ENCODE measurements at places on chromosomes 4 and X.

- no peak for DNase-seq
Measured at GRCh38 chr4:154005171-154005520, 216.3 kb upstream of the SFRP2 start.

- DNase-seq, result no peak
Measured at GRCh38 chr4:185925910-185926360, 113.9 kb upstream of the SORBS2 start.

DNA sequence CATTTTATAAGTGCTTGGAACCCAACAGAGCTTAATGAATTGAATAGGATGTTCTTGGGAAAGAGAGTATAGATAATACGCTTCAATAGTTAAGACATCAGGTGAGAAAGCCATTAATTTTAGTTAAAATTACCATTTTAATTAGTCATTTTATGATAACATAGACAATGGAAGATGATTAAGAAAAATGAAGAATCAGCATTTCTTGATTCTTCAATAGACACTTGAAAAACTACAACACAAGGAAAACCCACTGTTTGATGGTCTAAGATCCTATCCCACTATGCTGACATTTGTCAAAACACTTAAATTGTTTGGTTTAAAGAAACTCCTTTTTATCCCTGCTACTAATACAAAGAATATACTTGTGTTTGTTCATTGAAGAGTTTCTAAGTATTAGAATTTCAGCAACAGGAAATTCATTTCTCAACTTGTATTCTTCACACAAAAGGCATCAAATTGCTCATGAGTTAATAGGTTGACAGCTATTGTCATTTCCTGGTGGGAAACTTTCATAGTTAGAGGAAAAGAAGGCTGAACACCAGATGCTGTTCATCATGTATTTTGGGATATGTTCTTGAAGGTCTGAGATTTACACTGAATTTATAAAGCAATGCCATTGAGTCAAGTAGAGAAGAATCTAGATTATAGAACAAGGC is 9.6 kb upstream of the CXCL2 start:
- DNase-seq, result no peak

GRCh38 chr4:39924014-39924413 is 53.7 kb downstream of the PDS5A start:
- DNase-seq, result no peak

DNA sequence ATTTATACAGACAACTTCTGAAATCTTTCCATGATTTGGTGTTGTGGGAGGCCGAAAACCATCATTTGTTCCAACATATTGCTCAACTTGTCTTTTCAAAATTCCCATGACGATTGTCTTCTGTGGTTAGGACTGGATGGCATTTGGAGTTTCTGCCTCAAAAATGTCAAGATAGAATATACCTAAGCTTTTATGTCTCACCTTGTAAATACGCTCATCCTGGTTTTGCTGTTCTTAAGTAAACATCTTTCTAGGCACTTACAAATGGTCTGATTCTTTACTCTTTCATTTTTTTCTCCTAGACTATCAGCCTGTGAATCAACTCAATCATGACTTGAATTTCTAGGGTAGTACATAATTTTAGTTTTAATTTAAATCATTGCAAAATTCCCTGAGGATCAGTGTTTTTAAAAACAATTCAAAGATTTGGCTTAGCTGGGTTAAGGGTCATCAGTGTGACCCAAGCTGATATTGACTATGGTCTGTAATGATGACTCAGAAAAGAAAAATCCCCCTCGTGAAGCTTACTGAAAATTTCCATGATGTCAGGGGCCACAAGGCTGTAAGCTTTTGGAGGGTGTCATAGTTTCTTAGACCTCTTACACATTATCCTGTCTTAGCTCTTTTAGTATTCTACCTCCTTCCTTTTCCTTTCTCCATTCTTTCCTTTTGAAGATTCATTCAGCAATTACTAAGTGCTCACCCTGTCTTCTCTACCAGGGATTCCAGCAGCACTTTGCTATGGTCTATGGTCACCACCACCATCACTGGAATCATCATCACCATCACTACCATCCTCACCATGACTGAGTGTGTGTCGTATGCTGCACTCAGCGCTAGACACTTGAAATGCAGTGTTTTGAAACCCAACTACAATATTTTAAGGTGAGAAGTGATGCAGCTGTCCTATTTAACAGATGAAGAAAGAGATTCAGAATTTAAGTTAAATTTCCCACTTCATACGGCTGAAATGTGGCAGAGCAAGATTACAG is 124.4 kb downstream of the CPE start:
- no peak for DNase-seq

DNA sequence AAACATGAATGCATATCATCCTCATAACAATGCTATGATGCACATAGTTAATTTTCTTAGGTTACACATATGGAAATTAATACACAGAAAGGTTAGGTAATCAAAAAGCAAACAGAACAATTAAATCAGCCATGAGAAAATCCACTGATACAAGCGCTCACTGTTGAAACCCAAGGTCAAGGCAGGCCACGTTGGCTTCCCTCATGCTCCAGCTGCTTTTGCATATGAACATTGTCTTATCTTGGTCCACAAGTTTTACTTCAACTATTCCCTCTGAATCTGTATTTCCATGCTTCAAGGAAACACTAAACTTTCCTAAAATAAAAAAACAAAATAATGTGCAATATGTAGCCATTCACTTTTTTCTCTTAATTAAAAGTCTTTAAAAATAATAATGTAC is 34.5 kb upstream of the PLA2G12A start:
- no peak for DNase-seq

DNA sequence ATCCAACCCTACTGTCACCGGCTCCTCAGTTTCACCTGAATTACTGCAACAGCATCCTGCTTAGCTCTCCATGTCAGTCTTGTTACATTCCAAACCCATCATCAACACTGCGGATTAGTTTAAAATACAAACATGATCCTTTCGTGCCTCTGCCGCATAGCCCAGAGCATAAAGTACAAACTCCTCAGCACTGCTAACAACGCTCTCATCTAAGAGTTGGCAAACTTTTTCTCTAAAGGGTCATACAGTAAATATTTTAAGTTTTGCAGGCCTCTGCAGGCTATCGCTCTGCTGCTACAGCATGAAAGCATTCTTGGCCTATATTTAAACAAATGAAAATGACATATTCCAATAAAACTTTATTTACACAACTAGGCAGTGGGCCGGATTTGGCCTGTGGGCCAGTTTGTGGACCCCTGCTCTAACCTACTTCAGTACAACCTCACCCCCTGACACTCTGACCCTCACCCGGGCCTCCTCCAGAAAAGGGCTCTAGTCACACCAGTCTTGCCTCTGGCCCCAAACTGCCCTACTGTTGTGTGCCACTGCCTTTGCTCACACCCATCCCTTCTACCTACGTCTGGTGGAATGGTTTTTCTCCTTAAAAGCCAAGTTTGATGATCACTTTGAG is 7.2 kb downstream of the STX18 start:
- DNase-seq, result no peak

- DNase-seq, result no peak
Measured at GRCh38 chrX:150777328-150777992, 84.3 kb downstream of the MTMR1 start.

- DNase-seq, result no peak
Measured at GRCh38 chr4:54614149-54614548, 43.6 kb upstream of the KIT start.

- DNase-seq, result no peak
Measured at GRCh38 chrX:119942831-119943184, 743 bp downstream of the NKAP start.

GRCh38 chrX:50691820-50692219 is 122.2 kb downstream of the SHROOM4 start:
- no peak for DNase-seq

GRCh38 chr4:57270346-57270745 is 160.2 kb upstream of the IGFBP7 start:
- DNase-seq, result no peak

DNA sequence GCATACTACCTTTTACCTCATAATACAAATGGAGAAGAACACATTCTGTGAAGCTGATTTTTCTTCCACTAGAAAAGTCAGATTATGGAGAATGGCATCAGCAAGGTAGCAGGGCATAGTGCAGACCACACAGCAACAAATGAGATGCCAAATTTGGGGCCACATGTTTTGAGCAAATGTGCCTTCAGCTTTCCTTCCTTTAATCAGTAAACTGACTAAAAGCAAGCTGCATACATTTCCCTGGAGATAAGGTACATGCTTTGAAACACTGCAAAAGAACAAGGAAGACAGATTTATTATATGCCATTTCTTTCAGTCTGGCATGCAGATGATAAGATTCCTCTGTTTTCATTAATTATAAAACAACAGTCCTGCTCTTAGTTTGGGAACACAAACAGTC is 67.1 kb upstream of the GUCY1A1 start:
- no peak for DNase-seq

- DNase-seq, result no peak
Measured at GRCh38 chr4:84494531-84494930, 4.6 kb downstream of the NKX6-1 start.

DNA sequence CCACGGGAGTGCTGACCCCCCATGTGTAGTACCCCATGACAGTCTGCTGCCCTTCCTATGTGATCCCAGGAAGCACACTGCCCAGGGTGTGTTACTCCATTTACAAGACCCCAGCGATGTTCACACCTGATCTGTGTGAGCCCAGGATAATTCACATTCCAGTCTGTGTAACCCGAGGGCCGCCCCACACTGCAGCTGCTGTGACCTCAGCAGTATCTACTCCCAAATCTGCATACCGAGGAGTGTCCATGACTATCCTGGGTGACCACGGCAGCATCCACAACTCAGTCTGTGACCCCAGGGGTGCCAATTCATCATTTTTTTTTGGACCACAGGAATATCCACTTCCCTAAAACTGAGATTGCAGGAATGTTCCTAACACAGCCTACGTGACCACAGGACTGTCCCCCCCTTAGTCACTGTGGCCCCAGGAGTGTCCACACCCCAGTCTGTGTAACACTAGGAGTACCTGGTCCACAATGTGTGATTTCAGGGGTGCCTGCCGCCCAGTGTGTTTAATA is 7.8 kb upstream of the GLOD5 start:
- no peak for DNase-seq

DNA sequence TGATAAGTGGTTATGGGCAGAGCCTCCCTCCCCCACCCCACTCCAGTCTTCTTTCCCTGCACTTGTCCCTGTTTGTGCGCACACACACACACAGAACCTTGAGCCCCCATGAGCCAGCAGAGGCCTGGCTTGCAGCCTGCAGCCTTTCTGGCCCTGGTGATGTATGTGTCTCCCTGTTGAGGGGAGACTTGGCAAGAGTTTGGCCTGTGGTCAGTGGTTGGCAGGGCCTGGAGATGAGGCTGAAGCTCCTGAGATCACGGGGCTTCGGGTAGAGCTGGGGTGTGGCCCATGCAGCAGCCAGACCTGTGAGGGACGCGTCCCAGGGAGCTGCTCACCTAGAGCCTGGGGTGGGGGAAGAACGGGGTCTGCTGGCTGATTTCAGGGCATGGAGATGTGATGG is 2.3 kb downstream of the GPR173 start:
- DNase-seq, result no peak

All from stimulated activated CD4-positive, alpha-beta T cell treated with anti-CD3 and anti-CD28 coated beads, Interleukin-1b, Interleukin-23, amount 100 ng/mL, for 1 hour (primary cell).